A673 (cell line): ENCODE measurements at places on chromosomes 3 and 15. TPM values are rescaled to one million over a fixed set of nuclear protein-coding genes. Genes with fewer than 3 reads are reported as not detected.

DNA sequence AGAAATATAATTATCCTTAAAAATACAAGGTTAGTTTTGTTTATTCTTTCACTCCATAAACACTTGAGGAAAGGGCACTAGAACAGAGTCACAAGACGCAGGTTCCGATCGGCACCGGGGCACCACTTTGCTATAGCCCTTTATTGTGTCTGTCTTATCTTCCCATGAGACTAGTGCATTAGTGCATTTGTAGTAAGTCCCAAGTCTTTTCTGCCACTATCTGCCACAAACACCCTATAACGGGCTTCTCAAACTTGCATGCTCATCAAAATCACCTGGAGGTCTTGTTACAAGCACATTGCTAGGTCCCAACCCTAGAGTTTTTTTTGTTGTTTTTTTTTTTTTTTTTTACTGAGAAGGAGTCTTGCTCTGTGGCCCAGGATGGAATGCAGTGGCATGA, 213.1 kb downstream of the FOXP1 start:
- no peak for DNase-seq

DNA sequence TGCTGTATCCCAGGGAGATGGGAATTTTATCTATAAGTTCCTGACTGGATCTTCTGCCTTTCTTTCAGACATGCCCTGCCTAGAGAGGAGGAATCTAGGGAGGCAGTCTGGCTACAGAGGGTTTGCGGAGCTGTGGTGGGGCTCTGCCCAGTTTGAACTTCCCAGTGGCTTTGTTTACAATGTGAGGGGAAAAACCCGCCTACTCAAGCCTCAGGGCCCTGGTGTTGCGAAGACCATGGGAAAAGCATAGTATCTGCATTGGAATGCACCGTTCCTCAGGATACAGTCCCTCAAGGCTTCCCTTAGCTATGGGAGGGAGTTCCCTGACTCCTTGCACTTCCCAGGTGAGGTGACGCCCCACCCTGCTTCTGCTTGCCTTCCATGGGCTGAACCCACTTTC, 168.7 kb downstream of the TMEM108 start:
- DNase-seq = no peak

DNA sequence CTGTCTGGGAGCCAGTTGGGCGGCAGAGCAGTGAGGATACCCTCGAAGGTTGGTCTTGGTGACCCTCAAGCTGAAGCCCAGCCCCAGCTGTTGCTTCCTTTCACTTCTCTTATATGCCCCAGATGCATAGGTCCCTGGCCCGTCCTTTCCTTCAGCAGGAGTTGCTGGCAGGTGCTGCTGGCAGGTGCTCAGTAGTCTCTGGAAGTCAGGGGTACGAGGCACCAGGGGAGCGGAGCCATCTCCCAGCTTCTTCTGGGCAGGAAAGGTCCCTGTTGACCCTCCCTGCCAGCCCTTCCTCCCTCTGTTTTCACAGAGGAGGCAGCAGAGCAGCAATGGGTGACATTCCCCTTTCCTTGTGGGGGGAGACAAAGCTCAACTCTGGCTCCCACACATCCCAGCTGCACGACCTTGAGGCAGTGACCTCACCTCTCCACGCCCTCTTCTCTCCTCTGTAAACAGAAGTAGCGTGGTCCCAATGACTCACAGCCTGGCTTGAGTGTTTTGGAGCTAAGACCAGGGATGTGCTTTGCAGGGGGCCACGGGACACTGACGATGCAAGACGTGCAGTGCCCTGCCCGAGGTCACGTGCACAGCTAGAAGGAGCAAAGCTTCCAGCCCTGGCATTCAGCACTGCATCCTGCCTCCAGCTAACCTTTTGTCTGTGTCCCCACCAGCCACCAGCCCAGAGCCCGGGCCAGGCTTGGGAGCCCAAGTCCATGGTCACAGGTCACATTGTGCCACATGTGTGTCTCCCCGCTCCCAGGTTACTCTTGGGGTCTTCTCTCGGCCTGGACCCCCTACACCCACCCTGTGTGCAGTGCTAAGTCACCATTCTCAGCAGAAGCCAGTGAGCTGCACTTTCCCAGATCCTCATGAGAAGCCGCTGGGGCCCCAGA, 49.7 kb downstream of the SLC6A6 start:
- peak; percentile 45 for DNase-seq

DNA sequence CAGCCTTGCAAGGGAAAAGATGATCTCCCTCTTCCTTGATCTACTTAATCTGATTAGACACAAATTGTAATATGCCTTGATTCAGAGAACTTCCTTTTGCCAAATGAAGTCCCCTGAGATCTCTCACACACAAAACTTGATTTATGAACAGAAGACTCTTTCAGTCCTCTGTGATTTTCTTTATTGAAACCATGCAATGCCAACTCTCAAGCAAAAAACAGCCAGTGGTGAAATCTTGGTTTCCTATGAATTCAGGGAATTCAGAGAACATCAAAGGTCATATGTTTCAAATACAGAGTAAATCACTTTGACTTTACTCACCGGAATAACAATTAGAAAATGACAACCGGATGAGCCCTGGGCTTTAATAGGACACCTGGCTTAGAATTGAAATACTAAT, 211.7 kb downstream of the ABHD5 start:
- DNase-seq = peak; percentile 85

GRCh38 chr15:68733666-68734065, 87.0 kb downstream of the ANP32A start:
- no peak for DNase-seq

DNA sequence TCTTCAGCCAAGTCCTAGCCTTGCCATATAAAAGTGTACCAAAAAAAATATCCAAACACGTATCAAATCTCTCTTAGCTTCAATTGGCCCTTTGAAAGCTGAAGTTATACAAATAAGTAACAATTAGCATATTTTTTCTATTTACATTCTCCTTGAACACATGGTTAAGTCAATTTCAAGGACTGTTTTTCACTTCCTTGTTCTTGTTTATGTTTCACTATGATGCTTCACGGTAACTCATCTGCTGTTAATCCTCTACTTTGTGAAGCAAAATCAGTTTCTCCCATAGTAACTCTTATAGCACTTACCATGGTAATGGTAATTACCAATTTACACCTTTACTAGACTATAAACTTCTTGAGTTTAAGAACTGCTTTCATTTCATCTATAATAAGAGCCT, 10.6 kb upstream of the SPRED1 start:
- DNase-seq = no peak

DNA sequence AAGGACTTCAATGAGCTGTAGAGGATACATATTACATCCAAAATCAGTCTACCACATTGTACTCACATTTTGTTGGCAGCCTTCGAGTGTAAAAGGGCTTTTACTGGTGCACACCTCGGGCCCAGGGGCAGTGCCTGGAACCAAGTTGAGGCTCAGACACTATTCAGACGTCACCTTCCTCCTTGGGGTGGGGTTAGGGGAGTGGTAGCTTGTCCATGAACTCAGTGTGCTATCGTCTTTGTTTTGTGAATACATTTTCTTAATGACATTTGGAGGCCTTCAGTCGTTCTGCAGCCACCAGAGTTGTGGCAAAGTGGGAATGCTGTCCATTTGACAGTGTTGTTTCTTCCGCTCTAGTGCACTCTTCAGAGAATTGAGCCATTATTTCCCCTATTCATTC, 114.2 kb downstream of the PGPEP1L start:
- no peak for DNase-seq

DNA sequence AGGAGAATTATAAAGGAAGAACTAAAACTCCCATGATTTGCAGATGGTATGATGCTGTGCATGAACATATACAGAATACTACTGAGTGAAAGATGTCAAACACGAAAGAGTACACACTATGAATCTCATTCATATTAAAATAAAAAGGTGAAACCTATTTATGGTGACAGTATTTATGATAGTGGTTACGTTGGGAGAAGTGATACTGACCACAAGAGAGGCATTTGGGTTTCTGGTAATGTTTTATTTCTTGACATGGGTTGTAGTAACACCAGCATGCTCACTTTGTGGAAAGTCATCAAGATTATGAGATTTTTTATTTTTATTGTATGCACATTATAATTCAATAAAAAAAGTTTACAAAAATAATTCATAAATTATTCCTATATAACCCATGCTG, 324.0 kb downstream of the GAP43 start:
- no peak for DNase-seq

DNA sequence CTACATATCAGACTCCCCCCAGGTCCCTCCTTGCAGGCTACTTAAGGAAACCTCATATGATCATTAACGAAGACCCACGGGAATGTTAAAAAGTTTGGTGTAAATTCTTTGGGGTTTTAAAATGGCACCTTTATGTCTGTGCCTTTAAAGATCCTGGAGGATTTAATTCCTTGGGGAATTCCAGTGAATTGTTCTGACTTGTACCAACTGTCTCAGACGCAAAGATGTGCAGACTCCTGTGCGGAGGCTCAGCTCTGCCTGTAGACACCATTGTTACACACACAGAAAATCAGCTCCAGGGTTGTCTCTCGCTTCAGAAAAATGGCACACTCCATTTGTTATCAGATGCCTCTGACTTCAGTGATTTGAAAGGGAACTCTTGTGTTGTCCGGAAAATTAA, 414.4 kb upstream of the CFAP20DC start:
- no peak for DNase-seq

DNA sequence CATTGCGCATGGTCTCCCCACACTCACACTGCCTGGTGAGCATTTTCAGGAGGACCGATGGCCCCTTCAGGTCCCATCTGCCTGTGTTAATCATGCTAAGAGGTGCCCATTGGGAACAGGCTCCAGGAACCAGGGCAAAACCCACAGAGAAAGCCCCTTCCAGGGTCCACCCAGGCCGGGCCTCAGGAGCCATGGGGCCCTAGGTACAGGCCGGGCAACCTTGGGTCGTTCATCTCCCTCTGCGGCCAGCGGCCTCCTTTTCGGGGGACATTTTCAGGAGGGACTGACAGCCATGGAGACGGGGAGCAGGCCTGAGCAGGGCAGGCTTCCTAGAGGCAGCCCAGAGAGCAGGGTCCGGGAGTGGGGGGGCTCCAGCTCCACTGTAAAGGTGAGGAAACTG, 68.0 kb upstream of the TAMM41 start:
- no peak for DNase-seq

DNA sequence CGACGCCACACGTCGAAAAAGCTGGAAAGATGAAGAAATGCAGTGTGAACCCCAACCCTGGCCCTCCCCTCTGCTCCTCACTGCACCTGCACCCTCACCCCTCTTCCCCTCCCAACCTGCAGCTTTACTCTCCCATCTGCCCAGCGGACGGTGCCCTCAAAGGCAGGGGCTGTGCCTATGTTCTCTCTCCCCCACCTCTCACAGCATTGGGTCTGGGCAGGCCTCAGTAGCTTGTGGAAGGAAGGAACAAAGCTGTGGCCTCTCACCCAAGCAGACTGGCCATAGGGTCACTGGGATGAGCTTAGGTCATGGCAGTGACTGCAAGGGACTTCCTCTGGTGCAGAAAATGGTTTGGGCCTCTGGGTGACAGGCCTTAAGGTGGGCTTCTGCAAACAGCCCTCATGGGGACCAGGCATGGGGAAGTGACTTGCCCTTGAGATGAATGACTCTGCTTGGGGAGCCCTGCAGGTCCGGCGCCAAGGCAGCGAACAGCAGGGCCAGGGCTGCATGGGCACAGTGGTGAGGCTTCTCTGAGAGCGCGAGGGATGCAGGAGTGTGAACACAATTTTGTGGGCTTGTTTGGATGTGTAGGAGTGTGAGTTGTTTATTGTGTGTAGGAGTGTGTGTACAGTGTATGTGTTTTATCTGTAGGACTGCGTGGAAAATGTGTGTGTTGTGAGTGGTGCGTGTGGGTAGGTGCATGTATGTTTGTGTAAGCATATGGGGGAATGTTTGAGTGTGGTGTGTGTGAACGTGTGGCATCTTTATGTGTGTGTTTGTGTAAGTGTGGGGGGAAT, 29.2 kb downstream of the SRPRB start:
- no peak for DNase-seq

DNA sequence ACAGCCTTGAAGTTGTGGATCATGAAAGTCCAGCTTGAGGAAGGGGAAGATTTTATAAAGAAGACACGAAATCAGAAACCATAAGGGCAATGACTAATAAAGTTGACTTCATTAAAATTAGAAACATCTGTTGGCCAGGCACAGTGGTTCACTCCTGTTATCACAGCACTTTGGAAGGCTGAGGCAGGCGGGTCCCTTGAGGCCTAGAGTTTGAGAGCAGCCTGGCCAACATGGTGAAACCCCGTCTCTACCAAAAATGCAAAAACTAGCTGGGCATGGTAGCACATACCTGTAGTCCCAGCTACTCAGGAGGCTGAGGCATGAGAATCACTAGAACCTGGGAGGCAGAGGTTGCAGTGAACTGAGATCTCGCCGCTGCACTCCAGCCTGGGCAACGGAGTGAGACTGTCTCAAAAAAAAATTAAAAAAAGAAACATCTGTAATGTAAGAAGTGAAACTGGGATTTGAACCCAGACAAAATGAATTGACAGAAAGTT, 7.9 kb upstream of the UBXN7 start:
- DNase-seq = peak; percentile 35

DNA sequence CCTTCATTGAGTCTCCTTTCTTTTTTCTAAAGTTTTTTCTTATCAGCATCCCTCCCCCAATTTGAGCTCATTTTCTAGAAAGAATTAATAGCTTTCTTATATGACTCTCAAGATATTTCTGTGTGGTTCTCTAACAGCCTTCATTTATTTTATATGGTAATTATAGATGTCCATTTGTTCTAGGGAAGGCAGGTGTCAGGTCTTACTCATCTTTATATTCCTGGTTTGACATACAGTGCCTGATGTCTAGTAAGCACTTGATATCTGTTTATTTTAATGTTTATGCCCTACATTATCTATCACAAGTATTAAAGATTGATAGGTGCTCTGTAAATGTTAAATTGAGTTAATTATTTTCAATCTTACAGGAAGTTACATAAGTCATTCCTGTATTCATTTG, 426.7 kb upstream of the TPRG1 start:
- no peak for DNase-seq

- DNase-seq = no peak
These were observed 60.9 kb downstream of the SCN10A start for GRCh38 chr3:38755130-38755529.

GRCh38 chr3:156918746-156919145, 92.6 kb downstream of the LEKR1 start:
- DNase-seq = no peak

GRCh38 chr15:63482874-63483323, 21.5 kb upstream of the USP3 start:
- DNase-seq = no peak

DNA sequence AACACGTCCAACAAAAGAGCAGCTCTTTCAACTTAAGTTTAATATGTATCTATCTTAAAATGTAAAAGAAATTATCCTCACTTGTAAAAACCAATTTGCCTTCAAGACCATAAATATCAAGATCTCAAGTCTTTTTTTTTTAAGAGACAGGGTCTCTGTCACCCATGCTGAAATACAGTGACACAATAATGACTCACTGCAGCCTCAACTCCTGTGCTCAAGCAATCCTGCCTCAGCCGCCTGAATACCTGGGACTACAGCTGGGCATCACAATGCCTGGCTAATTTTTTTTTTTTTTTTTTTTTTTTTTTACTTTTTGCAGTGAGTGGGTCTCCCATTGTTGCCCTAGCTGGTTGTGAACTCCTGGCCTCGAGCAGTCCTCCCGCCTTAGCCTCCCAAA, 26.0 kb downstream of the ACAP2 start:
- no peak for DNase-seq

The PARL gene
- 73.7 and 79.8 TPM in 2 replicates for total RNA-seq

The MYO5A gene
- total RNA-seq = 16.8 and 20.9 TPM in 2 replicates

The CORO2B gene
- total RNA-seq = 3.8 and 4.4 TPM in 2 replicates

The CASR gene
- not detected in 2 replicates for total RNA-seq

The NAA50 gene
- 229 and 268 TPM in 2 replicates for total RNA-seq
